ENCODE measurements at places on chromosomes 4 and X. TPM values are rescaled to one million over a fixed set of nuclear protein-coding genes. Genes with fewer than 3 reads are reported as not detected.

SCARB2 gene
- 104 TPM for total RNA-seq

DNA sequence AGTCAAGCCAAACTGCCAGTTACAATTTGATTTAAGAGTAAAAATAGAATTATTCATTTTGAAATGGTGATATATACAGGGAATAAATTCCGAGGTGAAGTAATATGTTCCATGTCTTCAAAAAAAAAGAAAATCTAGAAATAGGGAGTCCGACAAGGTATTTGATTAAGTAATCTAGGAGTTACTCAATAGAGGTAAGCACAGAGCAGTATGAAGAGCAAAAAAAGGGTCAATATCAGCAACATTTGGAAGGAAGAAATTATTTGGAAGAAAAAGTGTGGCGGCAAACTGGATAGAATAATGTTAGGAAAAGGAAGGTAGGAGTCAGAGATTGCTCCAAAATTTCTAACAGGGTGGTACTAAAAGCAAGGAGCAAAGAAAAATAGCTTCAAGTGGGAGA is 113.7 kb upstream of the BMP3 start:
- DNase-seq = no peak

CD40LG gene
- 0.15 TPM for total RNA-seq

- DNase-seq = no peak
Measured at GRCh38 chrX:41067721-41068120, 17.5 kb upstream of the USP9X start.

RAB39B gene
- 0.10 TPM for total RNA-seq

DNA sequence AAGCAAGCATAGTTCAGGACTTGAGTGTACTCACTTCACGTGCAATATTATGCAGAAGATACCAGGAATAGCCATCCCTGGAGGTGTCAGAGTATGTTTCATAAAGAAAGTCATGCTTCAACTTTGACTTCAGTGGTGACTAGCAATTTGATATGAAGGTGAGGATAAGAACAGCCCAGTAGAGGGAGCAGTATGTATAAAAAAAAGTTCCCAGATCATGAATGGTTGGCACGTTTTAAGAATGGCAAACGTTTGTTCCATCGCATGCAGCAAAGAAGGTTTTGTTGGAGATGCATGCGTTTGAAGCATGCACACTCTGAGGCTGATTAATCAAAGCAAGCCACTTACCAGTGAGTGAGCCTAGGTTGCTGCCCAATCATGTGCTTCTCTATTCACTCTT is 33.5 kb upstream of the SLITRK4 start:
- DNase-seq = no peak

- peak; percentile 81 for DNase-seq
Measured at GRCh38 chrX:48897157-48897624, 377 bp downstream of the TIMM17B start.

S100P gene
- 2.3 TPM for total RNA-seq

TMPRSS11A gene
- not detected for total RNA-seq

LDOC1 gene
- 2.0 TPM for total RNA-seq

GRCh38 chr4:173910891-173911290 is 372.6 kb downstream of the FBXO8 start:
- no peak for DNase-seq

GRCh38 chr4:75698162-75698962 is 25.2 kb upstream of the G3BP2 start:
- DNase-seq = no peak

STS gene
- 4.2 TPM for total RNA-seq

DNA sequence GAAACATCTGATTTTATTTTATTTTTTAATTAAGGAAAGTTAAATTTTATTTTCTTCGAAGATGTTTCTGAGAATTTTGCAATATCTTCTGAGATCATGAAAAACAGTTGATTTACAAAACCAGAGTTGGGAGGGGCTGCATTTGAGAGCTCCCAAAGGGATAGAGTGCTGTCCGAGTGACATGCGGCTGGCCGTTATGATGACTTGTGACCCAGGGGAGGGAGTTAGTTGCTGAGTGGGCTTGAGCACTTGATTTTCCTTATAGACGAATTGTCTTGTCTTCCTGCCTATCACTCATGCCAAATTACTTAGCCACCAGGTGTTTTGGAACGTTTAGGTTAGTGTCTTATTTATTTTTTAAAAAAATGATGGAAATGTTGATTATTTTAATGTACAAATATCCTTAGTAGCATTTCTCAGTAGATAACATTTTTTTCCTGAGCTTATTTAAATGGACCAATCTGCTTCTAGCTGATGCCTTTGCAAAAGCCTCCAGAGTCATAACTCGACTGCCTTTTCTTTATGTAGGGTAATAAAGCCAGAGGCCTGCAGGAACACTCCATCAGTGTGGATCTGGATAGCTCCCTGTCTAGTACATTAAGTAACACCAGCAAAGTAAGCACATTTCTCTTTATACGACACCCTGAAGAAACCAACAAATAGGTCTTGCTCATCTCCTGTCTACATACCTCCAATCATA is 85.2 kb downstream of the PTTG2 start:
- DNase-seq = no peak

DNA sequence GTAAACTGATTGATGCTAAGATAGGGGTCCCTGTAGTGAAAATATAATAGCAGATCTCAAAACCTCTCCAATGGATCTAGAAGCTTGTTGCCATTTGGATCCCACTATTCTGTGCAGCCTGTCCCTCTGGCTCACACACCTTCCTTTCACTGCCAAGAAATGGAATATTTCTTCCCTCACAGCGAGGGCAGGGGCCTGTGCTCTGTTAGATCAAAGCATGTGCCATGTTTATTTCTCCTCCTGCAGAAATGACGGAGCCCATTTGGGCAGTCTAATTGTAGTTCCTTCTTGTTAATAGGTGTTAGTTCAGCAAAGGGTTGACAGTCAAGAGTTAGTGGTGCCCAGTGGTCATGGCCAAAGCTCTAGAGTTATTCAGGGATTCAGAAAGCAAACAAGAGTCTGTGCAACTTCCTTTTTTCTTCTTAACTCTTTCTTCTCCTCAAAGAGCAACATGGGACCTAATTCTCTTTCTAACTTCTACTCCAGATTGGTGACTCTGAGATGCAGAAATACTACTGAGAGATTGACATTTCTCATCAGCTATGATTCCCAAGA is 106.8 kb downstream of the STOX2 start:
- no peak for DNase-seq

GRCh38 chr4:184575306-184575705 is 73.9 kb downstream of the CASP3 start:
- no peak for DNase-seq

- no peak for DNase-seq
Measured at GRCh38 chr4:78014889-78015886, 41.9 kb upstream of the FRAS1 start.

ZNF275 gene
- total RNA-seq = 11.2 TPM

DNA sequence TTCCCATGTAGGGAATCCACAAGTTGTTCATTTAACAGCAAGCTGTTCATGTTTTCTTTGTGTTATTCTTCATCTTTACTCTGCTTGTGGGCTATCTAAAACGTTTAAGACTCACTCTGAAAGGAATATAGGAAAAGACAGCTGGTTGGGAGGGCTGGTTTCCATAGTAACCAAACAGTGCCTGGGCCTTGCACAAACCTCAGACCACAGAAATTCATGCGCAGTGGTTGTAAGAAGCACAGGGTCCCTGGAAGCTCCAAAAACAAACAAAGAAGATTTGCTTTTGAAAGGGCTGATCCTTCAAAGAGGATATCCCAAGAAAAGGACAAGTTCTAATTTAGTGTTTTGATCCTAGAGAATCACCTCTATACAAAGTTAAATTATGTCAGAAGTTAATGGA is 7.8 kb downstream of the SERTM2 start:
- no peak for DNase-seq

GAGE12F gene
- total RNA-seq = 0.63 TPM

DNA sequence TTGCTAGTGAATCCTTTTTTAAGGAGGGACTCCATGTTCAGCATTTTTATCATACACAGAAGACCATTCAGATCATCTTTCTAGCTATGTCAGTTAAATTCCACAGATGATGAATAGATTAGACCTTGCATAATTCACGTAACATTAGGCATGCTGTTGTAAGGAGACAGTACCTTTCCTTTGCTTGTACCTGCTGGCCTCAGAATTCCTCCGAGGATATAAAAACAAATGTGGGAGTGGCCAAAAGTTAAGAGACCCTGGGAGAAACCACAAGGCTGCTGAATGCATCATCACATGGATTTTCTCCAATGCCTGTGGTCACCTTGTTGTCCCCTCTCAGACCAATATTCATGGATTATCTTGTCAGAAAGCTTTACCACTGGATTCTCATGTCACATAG is 201.4 kb downstream of the MAGEB17 start:
- DNase-seq = no peak

GRCh38 chrX:56853436-56853835 is 124.4 kb downstream of the NBDY start:
- DNase-seq = no peak

DNA sequence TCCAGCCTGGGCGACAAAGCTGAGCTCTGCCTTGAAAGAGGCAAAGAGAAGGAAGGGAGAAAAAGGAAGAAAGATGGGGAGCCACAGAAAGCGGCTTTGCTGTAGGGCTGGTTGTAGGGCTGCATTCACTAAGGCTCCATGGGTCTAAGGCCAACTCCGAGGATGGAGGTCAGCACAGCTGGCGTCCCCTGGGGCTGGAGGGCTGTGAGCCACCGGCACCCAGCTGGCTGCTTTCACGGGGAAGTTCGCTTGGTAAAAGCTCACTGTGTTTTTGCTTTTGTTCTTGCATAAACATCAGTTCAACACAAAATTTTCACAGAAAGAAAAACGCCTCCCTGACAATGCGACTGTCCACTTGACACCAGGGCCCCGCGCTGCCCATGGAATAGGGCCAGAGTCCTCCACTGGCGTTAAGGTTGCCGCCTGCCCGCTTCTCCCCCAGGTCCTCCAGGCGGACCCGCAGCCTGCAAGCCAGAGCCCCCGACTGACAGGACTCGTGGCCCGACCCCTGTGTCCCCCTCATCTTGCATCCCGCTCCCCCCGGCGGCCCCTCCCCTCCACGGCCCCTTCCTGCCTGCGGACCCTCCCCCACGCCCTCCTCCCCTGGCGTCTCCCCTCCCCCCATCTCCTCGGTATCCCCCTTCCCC is 1.1 kb downstream of the RNF212 start:
- DNase-seq = no peak

DNA sequence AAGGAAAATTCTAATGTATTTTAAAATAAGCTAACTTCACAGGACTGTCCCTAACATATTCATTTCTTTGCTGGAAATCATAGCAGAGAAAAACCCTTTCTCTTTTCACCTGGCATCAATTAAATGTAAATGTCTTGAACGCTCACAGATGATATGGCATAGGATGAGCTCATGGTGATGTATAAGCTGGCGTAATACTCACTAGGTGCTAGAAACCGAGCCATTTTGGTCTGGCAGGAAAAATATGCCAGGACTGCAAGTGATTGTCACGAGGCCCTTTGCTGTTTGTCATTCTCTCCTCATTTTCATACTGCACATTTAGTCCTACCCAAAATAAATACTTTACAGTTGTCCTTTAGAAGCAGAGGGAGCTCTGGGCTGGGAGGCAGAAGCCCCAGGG is 222.7 kb upstream of the LNX1 start:
- DNase-seq = no peak

TRIM60 gene
- not detected for total RNA-seq

DNA sequence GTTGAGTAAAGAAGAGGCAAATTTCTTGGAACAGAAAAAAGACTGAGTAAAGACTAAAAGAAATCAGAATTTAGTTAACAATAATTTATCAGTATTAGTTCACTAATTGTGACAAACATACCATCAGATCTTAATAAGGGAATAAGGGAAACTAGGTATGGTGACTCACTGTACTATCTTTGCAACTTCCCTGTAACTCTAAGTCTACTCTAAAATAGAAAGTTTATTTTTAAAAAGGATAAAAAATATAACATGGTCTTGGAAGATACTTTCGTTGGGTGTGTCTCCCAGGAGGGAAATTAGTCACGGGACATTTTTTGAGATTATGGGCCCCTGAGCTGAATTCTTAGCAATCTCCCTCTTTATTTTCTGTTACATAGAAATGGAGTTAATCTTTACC is 97.3 kb downstream of the EMCN start:
- DNase-seq = no peak

DNA sequence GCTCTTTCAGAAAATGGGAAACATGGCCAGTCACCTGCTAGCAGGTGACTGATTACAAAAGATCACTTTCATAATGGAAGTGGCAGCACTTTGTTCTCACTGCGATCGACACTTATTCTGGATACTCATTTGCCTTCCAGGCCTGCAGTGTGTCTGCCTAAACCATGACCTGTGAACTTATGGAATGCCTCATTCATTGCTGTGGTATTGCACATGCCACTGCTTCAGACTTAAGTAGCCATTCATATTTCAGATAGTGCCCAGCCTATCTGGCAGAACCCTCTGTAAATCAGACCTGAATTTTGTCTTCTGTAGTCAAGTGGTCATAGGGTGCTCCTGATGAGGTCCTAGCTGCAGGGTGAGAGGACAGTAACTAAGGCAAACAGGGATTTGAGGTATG is 23.3 kb upstream of the MGST2 start:
- DNase-seq = no peak

- DNase-seq = no peak
Measured at GRCh38 chr4:122710434-122711308, 21.8 kb upstream of the BBS12 start.

RGN gene
- 188 TPM for total RNA-seq

ERAS gene
- not detected for total RNA-seq

HGFAC gene
- total RNA-seq = 177 TPM

AKAP14 gene
- not detected for total RNA-seq

- no peak for DNase-seq
Measured at GRCh38 chrX:118644378-118644777, 83.0 kb upstream of the IL13RA1 start.

CXCL11 gene
- total RNA-seq = not detected

DNA sequence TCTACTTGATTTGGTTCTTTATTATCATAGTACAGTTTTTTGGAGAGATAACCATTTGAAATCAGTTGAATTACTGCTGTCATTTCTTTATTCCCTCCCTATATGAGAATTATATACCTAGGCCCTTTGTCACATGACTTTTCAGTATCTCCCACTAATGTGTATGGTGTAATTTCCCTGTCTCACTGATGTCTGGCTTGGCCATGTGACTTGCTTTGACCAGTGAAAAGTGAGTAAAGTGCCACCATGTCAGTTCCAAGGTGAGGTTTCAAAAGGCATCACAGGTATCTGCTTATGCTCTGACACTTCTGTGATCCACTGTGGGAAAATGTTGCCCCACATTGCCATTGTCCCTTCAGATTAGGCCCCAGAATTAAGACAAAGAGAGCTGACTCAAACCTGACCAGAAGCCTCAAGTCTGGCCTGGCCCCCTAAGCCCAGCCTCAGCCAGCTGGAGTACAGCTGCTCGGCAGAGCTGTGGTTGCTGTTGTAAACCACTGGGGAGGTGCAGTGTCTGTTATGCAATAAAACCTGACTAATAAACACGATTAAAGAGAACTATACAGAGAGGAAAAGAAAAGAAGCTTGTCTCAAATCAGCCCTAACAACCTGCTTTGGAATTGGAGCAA is 27.5 kb downstream of the SETD7 start:
- DNase-seq = no peak

DAPP1 gene
- 0.78 TPM for total RNA-seq

All from left lobe of liver (tissue), 2 donors.